ENCODE measurements at places on chromosomes 3 and 15.

DNA sequence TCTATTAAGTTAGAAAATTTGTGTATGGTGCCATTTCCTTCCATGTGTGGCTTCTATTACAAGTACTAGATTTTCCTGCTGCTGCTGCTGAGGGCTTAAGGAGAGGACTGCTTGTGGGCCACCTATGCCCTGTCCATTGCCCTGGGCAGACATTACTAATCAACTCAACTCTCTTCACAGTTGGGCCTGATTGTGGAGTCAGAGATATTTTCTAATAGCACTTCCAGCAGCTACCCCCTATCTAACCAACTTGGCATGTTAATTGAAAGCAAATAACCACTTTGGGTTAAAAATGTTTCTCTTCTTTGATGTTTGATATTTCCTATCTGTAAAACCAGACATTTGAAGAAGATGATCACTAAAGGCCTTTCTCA, 242.0 kb downstream of the EDEM1 start:
- DNase-seq = no peak

DNA sequence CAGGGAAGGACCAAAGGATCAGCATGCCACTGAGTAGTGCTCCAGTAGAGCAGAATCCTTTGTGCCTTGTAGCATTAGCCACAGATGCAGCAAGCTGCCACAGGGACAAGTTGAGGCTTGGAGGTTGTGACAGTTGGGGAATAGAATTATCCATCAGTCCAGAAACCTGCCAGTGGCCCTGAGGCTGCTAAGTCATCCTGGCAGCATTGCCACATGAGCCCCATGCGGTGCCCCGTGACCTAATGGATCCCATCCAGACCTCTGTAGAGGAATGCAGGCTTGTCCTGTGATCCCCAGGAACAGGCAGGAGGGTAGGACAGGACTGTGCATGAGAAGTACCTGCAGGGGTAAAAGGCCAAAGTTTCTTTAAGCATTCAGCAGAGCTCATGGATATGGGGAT, 51.7 kb downstream of the BOC start:
- DNase-seq = no peak

- DNase-seq = no peak
Measured at GRCh38 chr3:10635446-10636076, 130.2 kb upstream of the ATP2B2 start.

GRCh38 chr3:194472290-194472920, 14.4 kb downstream of the ATP13A3 start:
- peak; percentile 46 for DNase-seq

DNA sequence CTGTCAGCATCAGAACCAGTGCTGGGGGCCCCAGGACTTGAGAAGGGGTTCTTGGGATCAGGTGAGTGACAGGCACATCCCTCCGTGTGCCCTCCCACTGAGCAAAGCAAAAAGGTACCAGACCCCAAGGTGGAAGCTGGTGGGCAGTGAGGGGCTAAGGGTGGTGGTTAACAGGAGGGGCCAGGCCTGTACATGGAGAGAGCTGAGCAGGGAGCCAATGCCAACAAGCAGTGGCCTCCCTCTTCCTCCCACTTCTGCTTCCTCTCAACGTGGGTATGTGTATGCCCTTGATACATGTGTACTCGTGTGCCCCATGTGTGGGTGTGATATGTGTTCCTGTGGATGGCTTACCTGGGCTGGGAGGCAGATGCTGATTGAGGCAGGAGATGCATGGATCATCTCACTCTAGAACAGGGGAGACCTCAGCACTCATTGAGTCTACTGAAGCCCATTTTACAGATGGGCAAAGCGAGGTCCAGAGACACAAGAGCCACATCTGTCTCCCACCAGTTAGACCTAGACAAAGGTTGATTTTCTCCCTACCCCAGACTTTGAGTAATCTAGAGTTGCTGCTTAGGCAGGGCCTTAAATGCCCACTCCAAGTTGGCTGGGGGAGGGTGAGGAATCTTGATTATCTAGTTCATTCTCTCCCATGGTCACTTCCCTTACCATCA, 945 bp downstream of the VIPR1 start:
- no peak for DNase-seq

GRCh38 chr15:95025924-95026728, 794.8 kb downstream of the MCTP2 start:
- DNase-seq = peak; percentile 26

All from hindlimb muscle (tissue), 1 donor.